ENCODE measurements at places on chromosomes 5 and 9. TPM values are rescaled to one million over a fixed set of nuclear protein-coding genes. Genes with fewer than 3 reads are reported as not detected.

GRCh38 chr9:133460405-133461175 is 812 bp downstream of the CACFD1 start:
- peaks cover 35% of the 10 kb centered on the region for H3K4me1 ChIP-seq
- peak overlapping the region; percentile 90 for H3K27ac ChIP-seq
- peak; percentile 83 for DNase-seq
- no peaks in the 10 kb centered on the region for H3K27me3 ChIP-seq

- no peaks in the 10 kb centered on the region for H3K36me3 ChIP-seq
- no peaks in the 10 kb centered on the region for H3K27me3 ChIP-seq
- no peak overlapping the region for H3K27ac ChIP-seq
- H3K4me1 ChIP-seq, result no peaks in the 10 kb centered on the region
- no peak overlapping the region for H3K4me3 ChIP-seq
These were observed 79.8 kb upstream of the SLCO4C1 start for GRCh38 chr5:102375876-102376275.

Gene FUT7
- 1.1 TPM for total RNA-seq

Gene SLC6A19
- total RNA-seq, result not detected

Gene NADK2
- total RNA-seq, result 19.1 TPM

All from lower lobe of right lung (tissue), 2 donors.